ENCODE measurements at places on chromosomes 6 and 20.

DNA sequence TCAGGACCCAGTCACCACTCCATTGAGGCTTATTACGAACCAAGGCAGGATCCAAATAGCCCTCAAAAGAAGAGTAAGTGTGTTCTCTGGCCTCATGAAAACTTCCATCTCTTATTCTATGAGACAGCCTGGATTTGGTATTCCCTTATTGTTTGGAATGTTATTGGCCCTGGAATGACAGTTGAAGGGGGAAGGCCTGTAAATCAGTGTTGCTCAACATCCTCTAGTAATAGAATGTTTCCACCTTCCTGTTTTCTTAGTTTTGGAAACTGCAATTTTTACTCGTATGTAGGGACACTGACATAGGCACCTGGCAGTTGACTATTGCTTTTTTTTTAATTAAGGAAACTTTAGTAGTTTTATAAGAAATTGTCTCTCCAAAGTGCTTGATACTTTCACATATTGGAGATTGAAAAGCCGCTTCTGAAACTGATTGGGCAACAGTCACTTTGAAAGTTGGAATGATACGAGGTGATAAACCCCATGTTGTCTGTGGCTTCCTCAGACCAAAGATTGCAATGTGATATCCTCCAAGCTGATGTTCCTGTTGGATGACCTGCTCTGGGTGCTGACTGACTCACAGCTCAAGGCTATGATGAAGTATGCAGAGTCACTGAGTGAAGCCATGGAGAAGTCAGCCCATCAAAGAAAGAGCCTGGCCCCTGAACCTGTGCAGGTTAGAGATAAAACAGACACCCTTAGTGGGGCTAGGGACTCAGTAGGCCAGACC is 43.1 kb downstream of the BLTP3A start:
- no peak for DNase-seq

DNA sequence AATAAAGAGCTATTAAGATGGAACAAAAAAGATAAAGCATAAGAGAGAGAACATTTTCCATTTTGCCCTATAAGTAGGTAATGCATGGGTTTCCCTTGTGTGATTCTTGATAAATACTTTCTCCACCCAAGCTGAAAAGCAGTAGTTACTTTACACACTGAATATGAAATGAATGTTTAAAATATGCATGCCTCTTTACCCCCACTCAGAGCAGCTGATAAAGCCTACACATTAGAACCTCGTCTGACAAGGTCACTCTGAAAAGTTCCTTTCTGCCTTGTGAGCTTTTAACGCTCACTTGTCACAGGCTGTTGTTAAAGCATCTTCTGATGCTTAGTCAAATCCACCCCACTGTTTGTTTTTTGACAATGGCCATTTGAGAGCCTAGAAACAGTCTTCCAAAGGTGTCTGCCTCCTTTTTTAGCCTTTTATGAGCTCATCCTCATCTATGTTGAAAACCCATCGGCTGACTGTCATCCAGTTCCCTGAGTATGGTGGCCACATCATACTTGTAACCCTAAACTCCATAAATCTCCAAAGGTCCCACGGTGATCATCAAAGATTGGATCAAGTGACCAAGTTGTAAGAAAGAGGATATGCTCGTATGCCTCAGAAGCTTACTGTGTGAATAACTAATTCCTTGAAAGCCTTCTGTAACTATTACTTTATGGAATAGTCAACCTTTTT is 102.8 kb downstream of the ATXN1 start:
- no peak for DNase-seq

- no peak for DNase-seq
Observed at GRCh38 chr6:135270676-135271536, 89.8 kb downstream of the MYB start.

DNA sequence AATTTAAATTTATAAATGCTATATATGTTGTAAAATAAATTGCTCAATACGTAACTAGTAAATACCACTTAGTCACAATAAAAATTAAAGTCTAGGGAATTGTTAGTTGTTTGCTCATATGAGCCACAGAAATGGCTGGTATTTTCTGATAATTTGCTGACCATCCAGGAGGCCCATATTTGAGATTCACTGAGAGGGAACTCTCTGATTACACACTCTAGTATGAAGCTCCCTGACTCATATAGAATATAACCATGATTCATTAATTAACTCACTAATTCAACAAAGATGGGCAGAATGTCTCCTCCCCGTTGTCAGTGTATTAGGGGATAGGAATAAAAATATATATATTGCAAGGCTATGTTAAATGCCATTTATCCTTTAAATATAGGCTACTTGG is 46.6 kb upstream of the TMEM30A start:
- no peak for DNase-seq

DNA sequence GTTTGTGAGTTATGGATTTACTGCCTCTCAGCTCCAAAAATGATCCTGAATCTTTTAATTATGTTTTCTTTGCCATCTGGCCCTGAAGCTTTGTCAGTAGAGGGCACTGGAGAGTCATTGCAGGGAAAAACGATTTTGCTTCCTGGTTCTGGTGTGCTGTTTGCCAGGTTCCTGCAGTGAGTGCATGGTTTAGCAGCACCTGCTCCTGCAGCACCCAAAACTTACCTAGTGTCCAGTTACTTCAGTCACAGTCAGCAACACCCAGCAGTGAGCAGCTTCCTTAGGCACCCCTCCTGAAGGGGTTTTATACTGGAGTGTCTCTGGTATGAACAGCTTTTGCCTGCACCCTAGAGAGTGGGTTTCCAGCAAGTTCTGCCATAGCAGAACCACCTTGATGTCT is 6.0 kb upstream of the TRIM26 start:
- DNase-seq: no peak

- DNase-seq: no peak
Observed at GRCh38 chr6:145929037-145929633, 35.0 kb downstream of the SHPRH start.

DNA sequence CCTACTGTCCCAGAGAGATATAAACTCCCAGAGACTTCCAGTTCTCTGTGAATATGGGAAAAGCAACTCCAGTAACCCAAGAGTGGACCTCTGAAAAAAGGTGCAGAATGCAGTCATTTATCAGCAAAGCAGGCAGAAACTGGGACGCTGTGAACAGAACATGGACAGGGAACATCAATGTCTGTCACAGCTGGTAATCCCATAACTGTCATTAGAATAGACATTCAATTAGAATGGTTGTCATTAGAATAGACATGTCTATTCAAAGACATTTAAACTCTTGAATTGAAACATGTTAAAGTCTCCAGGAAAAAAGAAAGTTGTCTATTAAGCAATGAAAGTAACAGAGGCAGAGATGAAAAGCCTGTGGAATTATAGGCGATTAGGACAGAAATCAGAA is 302.1 kb downstream of the BTBD3 start:
- no peak for DNase-seq

DNA sequence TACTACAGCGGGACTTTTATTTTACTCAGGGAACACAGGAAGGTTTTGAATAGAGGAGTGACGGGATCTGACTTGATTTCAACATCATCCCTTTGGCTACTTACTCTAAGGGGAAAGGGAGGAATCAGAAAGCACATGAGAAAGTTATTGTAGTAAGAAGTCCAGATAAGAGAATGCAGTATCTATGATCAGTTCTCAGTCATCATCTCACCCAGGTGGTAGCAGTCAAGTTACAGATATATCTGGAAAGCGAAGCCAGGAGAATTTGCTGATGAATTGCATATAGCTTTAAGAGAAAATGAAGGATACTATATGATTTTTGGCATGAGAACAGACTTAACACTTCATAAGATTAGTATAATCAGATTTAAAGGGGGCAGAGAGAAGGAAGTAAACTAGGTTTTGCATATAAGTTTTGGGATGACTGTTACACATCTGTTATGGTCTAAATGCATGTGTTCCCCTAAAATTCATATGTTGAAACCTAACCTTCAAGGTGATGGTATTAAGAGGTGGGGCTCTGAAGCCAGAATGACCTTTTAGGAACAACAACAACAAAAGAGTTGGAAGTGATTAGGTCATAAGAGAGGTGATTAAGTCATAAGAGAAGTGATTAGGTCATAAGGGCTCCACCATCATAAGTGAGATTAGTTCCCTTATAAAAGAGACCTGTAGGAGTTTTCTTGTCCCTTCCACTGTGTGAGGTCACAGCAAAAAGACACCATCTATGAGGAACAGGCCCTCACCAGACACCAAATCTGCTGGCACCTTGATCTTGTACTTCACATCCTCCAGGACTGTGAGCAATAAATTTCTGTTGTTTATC is 6.7 kb downstream of the RAD21L1 start:
- DNase-seq: no peak

- DNase-seq: peak; percentile 99
Observed at GRCh38 chr20:38962044-38962927, at the start of gene DHX35. DHX35 (plus strand) TSS chr20:38962344; CDS start chr20:38962368, 24 bp downstream.

GRCh38 chr6:108835218-108835850 is 12.9 kb upstream of the ARMC2 start:
- DNase-seq: peak; percentile 91

- DNase-seq: no peak
Observed at GRCh38 chr6:141809901-141810300, 322.8 kb upstream of the GJE1 start.

- DNase-seq: no peak
Observed at GRCh38 chr6:132322398-132322797, 78.9 kb downstream of the MOXD1 start.

DNA sequence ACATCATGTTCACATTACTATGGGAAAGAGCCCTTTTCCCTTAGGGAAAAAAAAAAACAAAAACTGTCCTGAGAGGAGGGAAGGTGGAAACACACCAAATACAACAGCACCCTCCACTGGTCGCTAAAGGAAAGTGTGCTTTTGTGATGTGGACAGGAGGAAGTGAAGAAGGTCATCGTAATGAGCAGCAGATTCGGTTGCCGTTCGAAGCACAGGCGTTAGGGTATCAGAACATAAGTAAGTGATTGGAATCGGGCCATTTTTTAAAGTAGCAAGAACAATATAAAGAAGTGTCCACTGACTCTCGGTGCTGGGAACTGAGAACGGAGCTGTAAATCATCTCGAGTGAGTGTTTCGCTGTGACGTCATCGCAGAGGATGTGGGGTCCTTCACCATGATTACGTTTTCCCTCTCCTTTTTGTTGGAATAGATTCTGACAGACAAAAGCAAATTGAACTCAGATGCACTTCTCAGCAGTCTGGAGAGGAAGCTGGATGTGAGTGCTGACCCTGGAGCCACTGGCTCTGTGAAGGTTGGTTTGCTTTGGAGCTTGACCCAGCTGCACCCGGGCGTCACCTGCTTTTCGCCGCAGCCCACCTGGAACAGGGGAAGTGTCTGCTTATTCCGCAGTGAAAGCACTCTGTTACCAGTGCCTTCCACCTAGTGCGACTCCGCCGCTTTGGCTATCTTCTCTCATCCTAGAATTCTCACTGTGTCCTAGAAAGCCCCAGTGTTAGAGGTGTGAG is 203.6 kb upstream of the GMDS start:
- DNase-seq: no peak

GRCh38 chr20:2658414-2659354 is 5.3 kb downstream of the IDH3B start:
- no peak for DNase-seq

- no peak for DNase-seq
Observed at GRCh38 chr6:89032599-89032998, 48.0 kb upstream of the PNRC1 start.

DNA sequence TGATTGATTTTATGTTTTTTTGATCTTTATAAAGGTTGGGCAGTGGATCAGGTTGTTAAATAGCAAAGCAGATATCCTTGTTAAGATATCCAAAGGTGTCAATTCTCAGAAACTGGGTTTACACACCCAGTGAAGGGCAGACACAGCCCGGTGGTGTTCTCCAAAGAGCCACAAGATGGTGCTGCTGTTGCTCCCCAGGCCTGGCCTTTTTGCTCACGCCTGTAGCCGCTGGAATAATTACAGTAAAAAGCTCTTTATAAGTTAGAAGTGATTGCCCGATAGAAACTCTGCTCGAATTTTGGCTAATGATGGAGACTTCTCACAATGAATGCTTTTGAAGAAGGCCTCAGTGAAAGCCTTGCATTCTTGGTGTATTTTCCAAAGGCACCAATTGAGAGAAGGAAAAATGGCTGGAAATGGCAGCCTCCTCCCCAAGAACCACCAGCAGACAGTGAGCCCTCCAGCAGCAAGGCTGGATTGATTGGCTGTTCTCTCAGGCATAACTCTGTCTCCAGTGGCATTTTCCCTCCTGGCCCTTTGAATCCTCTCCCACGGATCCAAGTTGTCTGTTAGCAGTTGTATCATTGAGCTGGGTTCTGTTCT is 120.5 kb upstream of the CHD6 start:
- no peak for DNase-seq

DNA sequence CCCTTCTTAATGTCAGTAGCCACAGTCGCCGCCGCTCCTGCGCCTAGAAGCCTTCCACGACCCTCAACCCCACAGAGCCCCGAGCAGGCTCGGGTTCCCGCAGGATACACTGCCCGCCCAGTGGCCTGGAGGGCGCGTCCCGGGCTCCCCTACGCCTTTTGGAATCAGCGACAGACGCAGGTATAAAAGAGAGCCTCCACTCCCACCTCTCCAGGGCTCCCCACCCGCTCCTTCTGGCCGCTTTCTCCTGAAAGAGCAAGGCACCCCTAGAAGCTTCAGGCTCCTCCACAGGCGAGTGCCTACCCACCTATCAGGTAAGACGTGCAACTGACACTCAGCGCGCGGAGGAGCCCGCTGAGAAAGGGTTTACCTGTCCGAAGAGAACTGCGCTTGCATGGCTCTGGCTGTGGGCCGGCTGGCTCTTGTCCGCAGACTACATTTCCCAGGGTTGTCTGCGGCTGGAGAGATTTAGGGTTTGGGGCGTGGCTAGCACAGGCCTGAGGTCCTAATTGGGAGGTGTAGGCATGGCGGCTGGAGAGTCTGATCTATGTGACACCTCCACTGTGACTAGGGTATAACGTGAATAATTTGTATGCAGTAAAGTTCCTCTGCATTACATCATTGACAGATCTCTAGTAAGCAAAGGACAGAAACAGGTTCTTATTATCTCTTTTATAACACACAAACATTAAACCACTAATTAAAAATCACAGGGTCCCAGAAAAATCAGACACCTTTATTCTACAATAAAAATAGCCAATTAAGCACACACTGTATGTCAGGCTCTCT is 13.5 kb upstream of the ZNF391 start:
- DNase-seq: peak; percentile 85

DNA sequence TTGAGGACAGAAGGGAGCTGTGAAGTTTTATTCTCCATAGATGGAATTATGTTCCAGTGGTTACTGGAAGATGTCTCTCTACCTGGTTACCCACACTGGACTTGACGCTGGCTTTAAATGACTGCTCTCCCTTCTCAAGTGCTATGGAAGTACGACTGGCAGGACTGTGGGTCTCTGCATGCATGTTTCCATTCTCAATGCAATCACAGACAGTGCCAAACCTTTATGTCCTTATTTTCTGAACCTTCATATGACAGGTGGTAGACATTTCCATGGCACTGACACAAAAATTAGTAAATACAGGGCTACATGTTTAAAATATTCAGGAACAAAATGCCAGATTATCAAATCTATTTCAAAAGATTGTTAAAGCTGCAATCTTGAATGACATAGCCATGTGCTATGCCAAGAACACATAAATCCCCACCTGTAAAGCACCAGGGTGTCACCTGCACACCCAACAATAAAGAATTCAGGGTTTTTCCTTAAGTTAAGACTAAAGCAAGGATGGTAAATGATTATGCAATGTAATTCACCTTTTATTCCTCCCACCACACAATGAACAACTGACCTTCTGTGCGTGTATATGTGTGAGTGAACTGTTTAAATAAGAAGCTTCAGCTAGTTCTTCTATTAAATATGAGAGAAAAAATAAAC is 153.3 kb upstream of the ENPP5 start:
- no peak for DNase-seq

- DNase-seq: no peak
Observed at GRCh38 chr6:112311950-112312547, 35.1 kb upstream of the RFPL4B start.
